ENCODE measurements at places on chromosomes 6 and 20.
A peak's percentile ranks its signal among the peaks of the same experiment; 100 is the strongest.

DNA sequence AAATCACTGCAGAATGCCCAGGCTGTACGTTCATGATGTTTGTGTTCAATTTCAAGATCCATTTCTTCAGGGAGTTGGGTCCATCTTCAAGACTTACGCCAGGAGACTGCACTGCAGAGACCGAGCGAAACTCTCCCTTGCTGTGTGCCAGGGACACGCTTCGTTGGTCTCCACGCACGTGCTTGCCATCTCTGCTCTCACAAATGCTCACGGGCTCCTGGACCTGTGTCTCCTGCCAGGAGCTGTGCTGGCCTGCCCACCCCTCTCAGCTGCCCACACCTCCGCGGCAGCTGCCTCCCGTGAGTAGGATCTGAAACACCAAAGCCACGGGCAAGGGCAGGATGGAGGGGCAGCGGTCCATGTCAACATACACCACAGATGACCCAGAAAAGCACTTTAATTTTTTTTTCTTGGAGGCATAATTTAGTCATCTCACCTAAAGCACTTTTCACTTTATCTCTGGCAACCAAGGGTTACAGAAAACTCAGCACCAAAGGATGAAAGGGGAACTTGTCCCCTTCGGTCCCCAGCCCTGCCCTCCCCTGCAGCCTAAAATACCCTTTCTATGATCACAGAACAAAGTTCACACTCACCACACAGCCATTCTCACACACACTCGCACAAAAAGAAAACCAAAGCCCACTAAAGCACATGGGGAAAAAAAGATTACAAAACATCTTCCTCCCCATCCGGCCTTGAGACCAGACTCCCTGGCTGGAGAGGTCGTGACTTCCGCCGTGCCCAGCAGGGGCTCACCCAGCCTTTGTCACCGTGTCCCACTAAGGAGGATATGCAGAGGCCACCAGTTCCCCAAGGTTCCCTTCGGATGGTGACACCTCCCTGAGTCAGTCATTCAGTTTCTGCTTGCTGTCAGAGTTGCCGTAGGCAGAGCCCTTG, 137.9 kb downstream of the AGPAT4 start:
- DNase-seq: no peak

DNA sequence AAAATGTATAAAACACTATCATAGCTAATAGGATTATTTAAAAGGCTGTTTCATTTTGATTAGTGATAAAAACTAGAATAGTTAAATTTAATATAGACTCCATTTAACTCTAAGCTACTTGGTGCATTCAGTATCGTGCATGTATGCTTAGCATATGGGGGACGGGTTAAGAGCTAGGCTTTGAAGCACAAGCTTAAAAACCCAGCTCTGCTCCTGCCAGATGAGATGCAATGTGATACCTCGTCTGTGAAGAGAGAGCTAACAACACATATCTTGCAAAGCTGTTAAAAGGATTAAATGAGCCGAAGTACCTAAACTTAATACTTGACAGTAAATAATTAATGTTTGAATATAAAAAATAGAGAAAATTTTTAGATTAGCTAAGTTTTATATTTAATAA, 42.2 kb downstream of the DTNBP1 start:
- peak; percentile 75 for DNase-seq

DNA sequence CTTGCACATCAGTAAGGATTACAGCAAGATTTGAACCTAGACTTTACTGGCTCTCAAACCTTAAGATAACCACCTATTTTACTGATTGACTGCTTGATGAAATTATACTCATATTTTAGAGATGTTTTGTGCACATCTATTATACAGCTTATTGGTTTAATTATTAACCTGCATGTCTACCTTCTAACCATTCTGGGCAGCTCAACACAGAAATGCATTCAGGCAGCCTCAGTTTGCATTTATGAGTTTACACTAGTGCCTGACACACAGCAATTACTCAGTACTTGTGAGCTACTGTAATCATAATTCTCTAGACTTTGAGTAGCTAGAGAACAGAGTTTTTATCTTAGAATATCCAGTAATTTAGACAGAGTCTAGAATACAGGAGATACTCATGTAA, 273.9 kb upstream of the THEMIS start:
- DNase-seq: no peak

DNA sequence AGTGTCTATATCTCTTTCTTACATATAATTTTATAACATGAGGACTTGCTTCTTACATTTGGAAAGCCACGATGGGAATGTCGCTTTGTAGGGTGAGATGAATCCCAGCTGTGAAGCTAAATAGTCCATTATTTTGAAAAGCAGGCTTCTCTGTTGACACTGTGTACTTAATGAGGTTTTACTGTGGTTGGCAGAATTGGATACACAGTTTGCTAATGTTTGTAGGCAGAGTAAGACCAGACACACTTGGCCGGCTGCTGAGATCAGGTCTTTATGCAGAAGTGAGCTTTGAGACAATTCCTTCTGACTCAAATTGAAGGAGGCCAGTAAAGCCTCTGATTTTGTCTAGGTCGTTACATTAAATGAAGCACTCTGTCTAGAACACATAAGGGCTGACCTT, 93.0 kb downstream of the NDUFAF5 start:
- DNase-seq: no peak

GRCh38 chr6:165844801-165845364, 181.8 kb upstream of the PDE10A start:
- DNase-seq: no peak

DNA sequence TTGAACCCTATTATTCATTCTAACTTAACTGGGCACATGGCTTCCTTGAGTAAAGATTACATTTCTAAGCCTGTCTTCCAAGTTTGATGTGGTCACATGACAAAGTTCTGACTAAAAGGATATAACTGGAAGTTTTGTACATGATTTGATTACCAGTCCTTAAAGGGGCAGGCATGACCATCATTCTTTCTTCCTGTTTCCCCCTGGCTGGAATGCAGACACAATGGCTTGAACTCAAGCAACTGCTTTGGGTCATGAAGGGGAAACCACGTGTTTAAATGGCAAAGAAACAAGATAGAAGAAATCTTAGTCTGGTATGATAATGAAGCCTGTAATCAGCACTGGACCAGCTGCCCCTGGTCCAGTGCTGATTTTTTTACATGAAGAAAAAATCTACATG, 15.6 kb upstream of the SHLD1 start:
- DNase-seq: no peak

DNA sequence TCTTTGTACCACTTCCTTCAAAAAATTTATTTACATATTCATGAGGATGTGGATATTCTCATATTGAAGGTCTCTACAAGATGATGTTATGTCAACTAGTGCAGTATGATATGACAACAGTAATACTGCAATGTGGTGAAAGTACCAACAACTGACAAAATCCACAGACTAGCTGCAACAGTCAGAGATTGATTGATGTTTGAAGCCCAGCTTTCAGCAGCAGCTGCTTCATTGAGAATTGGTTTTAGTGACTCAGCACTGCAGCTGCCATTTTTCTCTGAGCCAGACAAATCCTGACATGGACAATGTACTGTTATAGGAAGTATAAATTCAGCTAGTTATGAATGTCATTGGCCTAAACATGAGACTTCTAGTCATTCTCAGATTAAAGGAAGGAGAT, 53.8 kb downstream of the PKIB start:
- no peak for DNase-seq

DNA sequence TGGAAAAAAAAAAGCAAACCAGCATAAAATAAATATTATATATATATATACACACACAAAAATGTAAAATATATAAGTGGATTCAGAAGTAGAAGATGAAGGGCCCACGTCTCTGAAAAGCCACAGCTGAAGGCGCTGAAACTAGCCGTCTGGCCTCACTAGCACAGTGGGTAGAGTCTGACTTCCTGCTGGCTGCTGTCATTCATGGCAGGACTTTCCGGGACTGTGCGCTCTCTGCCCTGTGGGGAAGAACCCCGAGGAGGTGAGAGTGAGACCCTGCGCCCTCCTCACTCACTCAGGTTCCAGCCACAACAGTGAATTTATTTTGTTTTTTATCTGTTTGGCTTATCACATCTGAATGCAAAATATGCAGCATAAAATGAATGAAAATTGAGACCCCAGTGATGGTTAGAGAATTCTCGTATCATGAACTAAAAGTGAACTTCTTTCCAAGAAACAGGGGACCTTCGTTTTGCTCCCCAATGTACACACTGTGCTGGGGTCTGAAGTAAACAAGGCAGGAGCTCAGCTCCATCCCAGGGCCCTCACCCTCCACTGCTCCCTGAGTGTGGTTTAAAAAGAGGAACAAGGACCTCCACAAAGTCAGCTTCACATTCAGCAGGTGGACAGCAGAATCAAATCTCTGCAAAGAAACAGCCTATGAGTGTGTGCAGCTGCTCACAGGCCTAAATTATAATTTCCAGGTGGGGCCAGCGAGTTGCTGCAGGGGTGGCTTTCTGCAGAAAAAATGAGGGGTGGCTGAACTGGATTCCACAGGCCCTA, 1.3 kb upstream of the RAMACL start:
- DNase-seq: no peak

DNA sequence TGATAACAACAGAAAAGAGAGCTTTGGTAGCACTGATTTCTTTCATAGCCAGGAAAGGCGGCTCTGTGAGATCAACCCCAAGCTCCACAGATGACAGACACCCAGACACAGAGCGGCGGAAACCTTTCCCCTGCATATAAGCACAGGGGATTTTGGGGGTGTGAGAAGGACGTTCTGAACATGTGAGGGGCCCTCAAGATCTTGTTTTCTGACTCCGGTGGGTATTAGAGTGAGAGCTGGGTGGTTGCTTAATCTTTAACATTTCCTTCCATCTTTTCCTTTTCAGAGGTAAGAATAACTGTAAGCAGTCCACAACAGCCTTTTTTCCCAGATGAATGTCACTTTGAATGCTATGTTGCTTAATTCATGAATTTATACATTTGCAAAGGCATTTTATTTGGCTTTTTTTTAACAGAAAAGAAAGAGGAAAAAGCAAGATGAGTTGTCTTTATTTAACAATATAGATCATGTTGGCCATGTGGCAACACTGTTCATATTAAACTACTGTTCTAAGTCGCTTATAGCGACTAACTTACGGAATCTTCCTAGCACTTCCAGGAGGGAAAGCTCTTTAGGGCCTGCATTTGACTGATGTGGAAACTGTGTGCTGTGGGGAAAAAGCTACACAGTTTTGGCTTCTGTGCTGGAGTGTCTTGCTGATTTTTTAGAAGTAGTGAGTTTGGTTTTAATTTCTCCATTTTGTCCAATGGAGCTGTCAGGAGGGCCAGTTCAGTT, 80.5 kb upstream of the NAA20 start:
- no peak for DNase-seq

- no peak for DNase-seq
Observed at GRCh38 chr6:3484946-3485345, 28.1 kb upstream of the SLC22A23 start.

GRCh38 chr6:159533568-159533967, 159.5 kb downstream of the SOD2 start:
- DNase-seq: no peak

GRCh38 chr20:47382746-47383415, 26.4 kb upstream of the ZMYND8 start:
- DNase-seq: no peak

DNA sequence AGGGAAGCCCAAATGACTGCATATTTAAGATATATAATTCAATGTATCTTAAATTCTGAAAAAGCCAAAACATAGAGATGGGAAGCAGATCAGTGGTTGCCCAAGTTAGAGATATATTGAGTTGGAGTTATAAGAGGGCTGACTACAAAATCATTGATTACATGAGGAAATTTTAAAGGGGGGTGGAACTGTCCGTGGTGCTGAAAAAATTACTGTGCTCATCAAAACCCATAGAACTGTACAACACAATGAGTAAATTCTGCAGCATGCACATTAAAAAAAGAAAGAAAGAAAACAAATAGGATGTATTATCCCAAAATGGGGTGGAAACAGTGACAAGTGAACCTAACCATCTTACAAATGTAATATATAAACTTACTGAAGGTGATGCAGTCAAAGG, 100.9 kb downstream of the FUT9 start:
- DNase-seq: peak; percentile 32

DNA sequence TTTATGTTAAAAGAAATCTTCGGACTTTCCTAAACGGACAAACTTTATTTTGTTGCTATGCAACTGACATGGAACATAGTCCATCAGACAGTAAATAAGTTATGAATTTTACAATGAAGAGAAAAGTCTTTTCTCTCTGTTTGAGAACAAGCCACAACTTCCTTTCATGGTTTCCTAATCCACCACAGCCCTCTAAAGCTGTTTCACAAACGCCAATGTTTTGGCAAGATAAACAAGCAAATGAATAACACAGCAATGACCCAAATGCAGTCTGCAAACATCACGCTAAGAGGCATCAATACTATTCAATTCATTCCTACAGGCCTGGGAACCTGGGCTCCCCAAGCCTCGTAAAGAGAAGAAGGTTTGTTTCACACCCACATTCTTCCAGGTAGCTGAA, 60.4 kb downstream of the HAO1 start:
- no peak for DNase-seq

DNA sequence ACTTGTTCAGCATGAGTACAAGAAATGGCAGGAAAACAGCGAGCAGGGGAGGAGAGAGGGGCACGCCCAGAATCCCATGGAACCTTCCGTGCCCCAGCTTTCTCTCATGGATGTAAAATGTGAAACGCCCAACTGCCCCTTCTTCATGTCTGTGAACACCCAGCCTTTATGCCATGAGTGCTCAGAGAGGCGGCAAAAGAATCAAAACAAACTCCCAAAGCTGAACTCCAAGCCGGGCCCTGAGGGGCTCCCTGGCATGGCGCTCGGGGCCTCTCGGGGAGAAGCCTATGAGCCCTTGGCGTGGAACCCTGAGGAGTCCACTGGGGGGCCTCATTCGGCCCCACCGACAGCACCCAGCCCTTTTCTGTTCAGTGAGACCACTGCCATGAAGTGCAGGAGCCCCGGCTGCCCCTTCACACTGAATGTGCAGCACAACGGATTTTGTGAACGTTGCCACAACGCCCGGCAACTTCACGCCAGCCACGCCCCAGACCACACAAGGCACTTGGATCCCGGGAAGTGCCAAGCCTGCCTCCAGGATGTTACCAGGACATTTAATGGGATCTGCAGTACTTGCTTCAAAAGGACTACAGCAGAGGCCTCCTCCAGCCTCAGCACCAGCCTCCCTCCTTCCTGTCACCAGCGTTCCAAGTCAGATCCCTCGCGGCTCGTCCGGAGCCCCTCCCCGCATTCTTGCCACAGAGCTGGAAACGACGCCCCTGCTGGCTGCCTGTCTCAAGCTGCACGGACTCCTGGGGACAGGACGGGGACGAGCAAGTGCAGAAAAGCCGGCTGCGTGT, 11.6 kb downstream of the TNFAIP3 start:
- no peak for DNase-seq

- DNase-seq: no peak
Observed at GRCh38 chr6:16956361-16956760, 145.5 kb upstream of the STMND1 start.

- no peak for DNase-seq
Observed at GRCh38 chr6:13139119-13139518, 189.2 kb downstream of the TBC1D7 start.

DNA sequence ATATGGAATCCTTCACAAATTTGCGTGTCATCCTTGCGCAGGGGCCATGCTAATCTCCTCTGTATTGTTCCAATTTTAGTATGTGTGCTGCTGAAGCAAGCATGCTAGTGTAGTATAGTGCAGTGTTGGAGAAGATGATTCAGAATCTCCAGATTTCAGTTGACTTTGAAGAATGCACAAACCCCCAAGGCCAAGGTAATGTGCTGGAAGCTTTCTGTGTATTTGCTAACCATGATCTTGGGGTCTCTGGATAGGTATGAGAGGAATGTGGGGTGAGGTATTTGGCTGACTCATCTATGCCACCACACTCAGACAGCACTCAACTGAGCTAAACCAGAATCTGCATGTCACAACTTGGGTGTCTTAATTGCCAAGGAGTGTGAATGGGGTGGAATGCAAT, 42.6 kb upstream of the DEK start:
- DNase-seq: peak; percentile 26

- DNase-seq: no peak
Observed at GRCh38 chr6:111406200-111406721, 76.8 kb downstream of the REV3L start.

Data from A673 (cell line).